GM23248 (cell line): ENCODE measurements at places on chromosomes 16 and 17.
A peak's percentile ranks its signal among the peaks of the same experiment; 100 is the strongest.

- DNase-seq: no peak
These were observed 7.6 kb downstream of the ALKBH5 start for GRCh38 chr17:18191236-18191667.

GRCh38 chr16:75527825-75528299 lies 8.0 kb downstream of the CHST5 start:
- no peak for DNase-seq

DNA sequence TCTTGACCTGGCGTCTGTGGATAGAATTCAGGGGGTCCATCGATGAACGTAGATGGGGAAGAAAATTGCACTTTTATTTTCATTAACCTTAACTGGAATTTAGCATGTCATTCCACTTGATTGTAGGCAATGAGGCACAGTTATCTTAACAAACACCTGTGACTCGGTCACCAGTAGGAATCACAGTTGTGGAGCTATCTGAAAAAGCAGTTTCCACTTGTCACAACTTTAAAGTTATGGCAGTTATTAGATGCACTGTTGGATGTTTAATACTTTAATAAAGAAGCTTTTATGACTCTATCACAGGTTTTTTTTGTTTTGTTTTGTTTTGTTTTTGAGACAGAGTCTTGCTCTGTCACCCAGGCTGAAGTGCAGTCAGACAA lies 83.7 kb upstream of the LGALS9 start:
- no peak for DNase-seq

DNA sequence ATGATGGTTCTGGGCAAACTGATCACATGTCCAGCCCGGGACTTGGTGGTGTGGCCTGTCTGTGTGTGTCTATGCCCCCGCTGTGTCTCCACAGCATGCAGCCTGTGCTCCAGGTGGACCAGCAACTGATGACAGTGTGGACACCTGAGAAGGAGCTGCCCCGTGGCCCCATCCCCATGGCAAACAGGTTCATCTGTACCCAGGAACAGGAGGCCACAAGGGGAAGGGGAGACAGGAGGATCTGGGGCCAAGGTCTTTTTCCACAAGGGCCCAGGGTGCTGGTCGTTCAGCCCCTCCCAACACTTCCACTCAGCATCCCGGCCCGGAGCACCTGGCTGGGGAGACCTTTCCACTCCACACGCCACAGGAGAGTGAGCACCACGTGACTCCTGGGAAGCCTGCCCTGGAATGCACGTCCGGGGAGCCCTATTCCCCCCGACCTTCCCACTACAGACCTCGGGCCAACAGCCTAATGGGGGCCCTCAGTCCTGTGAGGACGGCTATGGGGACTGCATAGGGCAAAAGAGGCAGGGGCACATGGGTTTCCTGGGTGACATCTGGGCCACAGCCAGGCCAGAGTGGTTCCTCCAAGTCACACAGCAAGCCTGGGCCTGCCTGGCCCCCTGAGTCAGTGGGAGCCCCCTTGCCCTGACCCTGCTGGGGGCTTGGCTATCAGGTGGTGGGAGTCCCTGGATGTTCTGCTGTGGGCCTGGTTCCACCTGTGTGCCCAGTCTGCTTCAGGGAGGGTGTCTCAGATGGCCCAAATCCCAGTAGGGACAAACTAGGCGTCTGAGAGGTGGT lies 20.8 kb upstream of the NXPH3 start:
- DNase-seq: no peak

DNA sequence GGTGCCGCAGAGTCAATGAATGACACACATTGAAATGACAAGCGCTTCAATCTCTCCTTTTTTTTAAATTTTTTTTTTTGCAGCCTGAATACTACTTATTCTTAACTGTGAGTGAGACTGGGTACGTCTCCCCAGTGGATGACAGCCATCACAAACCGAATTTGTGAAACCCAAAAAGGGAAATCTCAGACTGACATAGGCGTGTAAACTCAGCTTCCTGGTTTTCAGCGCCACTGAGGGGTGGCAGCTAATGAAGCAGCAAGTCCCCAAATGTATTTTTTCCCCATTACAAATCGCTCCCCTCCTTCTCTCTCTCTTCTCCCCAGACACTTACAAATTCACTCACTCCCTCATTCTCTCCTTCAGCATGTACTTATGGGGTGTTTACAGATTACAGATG lies 196.0 kb downstream of the MAF start:
- DNase-seq: no peak

GRCh38 chr17:70520447-70520846 lies 351.1 kb downstream of the KCNJ2 start:
- no peak for DNase-seq

DNA sequence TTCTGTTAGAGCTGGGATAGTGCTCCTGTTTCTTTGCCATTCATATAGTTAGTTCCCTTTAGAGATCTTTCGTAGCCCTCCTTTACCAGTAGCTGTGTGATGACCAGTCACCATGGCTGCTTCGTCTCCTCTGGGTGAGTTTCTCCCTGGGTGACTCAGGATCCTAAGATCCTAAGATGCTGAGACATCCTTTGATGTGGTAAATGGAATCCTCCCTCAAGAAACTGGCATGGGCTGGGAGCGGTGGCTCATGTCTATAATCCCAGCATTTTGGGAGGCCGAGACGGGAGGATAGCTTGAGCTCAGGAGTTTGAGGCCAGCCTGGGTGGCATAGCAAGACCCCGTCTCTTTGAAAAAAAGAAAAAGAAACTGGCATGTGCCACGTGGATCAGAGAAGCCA lies 5.9 kb downstream of the PHAF1 start:
- DNase-seq: peak; percentile 99

DNA sequence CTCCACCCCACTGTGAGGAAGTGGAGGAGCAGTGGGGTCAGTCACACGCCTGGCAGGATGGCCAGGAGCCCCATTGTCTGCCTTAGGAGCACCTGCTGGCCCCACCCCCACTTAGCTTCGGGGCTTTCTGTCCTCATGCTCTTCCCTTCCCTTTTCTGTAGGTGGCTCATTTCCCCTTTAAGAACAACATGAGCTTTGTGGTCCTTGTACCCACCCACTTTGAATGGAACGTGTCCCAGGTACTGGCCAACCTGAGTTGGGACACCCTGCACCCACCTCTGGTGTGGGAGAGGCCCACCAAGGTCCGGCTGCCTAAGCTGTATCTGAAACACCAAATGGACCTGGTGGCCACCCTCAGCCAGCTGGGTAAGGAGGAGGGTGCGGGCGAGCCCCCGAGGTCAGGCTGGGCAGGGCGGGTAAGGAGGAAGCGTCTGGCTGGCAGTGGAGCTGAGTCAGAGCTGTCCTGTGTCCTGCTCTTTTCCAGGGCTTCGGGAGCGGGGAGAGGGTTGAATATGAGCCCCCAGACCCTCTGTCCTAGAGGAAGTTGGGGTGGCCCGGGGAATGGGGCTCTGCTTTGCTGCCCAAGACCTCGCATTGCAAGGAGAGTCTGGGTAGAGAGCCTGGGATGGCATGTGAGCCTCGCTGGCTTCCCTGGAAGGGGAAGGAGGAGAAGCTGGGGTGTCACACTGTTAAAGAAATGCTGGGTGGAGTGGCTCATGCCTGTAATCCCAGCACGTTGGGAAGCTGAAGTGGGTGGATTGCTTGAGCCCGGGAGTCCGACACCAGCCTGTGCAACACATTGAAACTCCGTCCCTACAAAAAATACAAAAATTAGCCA lies 9.2 kb upstream of the SERPINF1 start:
- DNase-seq: peak; percentile 47

DNA sequence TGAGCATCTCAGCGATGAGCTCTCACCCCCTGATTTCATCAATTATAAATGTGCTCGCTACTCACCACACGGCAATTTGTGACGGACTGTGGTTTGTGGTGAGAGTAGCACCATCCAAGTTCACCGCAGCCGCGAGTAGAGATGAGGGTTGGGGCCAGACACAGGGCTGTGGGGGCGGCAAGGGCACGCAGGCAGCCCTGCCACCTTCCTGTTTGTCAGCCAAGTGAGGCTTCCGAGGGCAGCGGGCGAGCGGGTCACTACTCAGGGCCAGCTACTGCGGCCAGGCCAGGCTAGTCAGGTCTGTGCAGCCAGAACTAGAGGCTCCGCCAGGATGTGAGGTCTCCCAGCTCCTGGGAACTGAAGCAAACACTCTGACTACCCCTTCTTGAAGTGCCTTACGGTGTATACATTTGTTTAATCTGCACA lies 39.6 kb upstream of the MEOX1 start:
- DNase-seq: peak; percentile 70

GRCh38 chr17:81991684-81992305 lies 14.4 kb downstream of the ASPSCR1 start:
- peak; percentile 89 for DNase-seq

DNA sequence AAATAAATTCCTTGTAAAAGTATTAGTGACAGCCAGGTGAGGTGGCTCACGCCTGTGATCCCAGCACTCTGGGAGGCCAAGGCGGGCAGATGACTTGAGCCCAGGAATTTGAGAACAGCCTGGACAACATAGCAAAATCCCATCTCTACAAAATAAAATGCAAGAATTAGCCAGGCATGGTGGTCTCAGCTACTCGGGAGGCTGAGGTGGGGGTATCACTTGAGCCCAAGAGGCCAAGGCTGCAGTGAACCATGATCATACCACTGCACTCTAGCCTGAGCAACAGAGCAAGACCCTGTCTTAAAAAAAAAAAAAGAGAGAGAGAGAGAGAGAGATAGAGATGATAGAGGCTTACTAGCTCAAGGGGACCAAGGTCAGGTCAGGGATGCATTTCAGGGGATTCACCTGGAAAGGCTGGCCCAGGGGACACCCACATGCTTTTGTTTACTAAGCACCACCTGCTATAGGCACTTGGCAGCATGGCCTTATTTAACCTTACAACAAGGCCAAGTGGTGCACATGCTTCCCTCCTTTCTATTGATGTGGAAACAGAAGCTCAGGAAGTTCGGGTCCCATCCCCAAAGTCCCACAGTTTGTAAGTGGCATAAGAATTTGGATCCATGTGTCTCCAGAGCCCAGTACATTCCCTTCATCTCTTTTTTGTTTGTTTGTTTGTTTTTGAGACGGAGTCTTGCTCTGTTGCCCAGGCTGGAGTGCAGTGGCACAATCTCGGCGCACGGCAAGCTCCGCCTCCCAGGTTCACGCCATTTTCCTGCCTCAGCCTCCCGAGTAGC lies 12.4 kb upstream of the SRCIN1 start:
- no peak for DNase-seq
